Spinal cord (tissue), 10 donors: ENCODE measurements at places on chromosomes 7 and 10. TPM values are rescaled to one million over a fixed set of nuclear protein-coding genes. Genes with fewer than 3 reads are reported as not detected.

Gene SMO
- 49.0 TPM for total RNA-seq

Gene ASZ1
- not detected for total RNA-seq

Gene SH3PXD2A
- total RNA-seq: 32.2 TPM

GRCh38 chr7:53504914-53505313 is 469.5 kb downstream of the POM121L12 start:
- DNase-seq: no peak

GRCh38 chr7:129652914-129653313 is 41.4 kb downstream of the NRF1 start:
- no peak for DNase-seq

DNA sequence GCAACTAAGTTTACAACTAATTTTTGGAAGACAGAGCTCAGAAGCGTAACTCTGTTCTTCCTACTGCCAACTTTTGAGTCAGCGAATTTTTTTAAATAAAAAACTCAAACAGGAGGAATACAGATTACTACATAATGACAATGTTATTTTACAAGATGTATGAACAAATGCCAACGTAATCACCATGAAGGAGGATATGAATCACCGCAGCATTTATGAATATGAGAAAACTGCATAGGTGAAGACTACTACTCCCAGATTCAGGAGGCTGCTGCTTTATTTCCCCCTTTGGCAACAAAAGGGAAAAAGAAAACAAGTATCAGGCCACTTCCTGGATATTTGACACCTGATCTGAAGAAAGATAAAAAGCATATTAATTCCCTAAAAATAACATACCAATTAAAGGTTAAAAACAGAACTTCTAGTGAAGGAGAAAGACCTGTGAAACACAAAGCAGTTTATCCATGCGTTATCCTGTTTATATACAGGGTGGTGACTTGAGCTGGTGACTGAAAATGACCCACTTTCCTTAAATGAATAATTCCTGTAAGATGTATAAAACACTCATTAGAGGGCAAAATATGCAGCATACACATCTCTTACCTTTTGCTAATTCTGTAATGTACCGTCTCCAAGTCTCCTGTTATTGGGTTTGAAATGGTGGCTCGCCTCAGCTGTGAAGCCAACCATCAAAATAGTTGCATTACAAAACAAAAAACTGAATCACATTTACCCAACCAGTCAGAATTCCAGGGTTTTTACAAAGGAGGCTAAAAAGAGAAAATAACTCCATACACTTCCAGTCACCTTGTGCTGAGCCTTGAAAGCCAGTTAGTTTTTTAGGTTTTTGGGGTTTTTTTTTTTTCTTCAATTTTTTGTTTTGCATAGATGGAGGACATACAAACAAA is 52.0 kb downstream of the P4HA1 start:
- no peak for DNase-seq

DNA sequence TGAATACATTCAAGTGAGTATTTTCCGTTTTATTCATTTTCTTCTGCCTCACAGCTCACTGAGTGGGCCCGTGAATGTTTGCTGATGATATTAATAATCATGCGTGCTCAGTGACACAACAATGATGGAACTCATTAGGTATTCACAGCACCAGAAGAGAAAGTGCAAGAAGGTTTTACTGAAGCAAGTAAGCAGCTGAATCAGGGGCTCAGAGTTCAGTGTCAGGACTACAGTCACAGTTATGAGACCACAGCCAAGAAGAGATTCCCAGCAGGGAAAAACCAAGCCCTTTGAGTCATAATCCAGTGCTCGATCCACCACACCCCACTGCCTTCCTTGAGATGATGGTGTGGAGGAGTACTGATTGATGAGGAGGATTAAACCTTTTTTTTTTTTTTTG is 247.4 kb downstream of the KIAA1217 start:
- no peak for DNase-seq

DNA sequence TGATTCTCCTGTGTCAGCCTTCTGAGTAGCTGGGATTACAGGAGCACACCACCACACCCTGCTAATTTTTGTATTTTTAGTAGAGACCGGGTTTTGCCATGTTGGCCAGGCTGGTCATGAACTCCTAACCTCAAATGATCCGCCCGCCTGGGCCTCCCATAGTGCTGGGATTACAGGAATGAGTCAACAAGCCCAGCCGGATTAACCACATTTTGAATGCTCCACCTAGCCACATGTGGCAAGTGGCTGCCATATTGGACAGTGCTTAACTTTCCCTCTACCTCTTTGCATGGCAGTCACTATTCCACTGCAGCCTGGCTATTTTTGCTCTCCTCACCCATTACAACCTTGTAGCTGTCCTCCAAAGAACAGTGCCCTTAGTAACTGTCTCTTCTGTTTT is 160.1 kb downstream of the GATA3 start:
- DNase-seq: no peak

DNA sequence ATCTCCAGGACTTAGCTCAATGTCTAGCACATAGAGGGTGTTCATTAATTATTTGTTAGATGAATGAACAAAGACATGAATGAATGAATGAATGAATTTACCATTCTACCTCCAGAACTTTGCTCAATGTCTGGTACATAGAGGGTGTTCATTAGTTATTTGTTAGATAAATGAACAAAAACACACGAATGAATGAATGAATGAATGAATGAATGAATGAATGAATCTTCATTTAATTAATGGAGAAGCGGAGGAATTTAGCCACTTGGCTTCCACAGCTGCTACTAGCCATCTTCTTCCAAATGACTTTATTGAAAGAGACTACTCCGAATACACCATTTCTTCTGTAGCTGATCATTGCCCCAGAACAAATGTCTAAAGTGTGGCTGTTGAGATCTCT is 368.9 kb downstream of the FRMD4A start:
- no peak for DNase-seq
